ENCODE measurements at places on chromosomes 1 and 21.
A peak's percentile ranks its signal among the peaks of the same experiment; 100 is the strongest.

DNA sequence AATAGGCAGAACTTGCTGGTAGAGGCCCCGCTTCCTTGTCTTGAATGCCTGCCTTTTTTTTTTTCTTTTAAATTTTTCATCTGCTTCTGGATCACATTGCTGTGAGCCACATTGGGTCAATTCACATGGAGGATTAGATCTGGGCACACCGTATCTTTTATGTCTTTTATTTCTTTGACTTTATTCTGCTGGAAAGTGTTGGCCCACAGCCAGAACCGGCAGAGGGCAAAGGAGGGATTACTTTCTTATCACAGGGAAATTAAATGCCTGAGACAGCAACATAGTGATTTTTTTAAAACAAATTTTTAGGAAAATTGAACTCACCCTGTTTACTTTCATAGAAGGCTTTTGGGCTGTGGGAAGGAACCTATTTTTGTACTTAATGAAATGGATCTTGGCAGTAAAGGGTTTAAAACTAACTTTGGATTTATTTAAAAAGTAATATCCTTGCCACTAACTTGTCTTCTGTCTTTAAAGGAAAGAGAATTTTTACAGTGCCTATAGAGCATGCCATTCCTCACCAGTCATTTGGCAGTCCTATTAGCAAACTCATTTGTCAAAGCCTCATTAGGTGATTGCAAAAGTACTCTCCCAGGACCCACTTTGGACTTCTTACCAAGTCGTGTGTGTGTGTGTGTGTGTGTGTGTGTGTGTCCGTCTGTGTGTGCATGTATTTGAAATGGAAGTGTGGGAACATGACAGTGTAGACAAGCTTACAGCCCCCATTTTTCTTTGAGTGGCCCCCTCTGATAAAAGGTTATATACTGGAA, 68.4 kb downstream of the ST6GALNAC3 start:
- no peak for DNase-seq

DNA sequence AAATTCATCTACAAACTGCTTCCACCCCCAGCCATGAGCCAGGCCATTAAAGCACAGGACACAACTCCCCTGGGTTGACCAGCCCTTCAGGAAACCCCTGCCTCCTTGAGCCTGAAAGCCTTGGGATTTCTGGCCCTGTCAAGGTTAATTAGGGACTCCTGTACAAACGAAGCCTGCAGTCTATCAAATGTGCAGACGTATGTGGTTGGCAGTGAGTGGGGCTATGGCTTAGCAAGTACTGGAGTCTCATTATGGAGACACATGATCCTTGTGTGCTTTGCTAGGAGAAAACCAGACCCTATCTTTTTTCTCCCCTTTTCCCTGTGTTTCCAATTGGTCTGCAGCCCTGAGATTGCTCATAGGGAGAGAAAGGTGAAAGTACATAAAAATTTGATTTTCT, 588.3 kb upstream of the USP24 start:
- no peak for DNase-seq

DNA sequence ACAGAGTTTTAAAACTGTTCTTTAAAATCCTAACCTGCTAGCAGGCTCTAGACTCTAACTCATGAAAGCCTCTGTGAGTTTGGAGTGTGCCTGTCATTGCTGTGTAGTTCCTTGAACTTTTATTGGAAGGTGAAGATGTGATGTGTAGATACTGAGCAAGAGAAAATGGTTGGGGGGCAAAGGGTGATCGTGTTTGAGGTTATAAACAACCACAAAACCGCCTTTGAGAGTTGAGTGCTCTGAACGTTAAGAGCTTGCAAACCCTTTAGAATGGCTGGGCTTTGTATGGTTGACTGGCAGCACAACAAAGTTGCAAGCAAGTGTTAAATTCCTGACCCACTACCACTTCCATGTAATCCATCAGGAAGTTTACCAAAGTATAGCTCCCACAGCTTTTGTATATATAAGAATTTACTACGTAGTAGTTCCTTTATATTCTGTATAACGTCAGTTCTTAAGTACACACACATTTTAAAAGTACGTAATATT, 19.6 kb downstream of the BACE2 start:
- DNase-seq = no peak

GRCh38 chr1:152052606-152053005, 15.8 kb upstream of the S100A11 start:
- peak; percentile 84 for DNase-seq

- DNase-seq = peak; percentile 81
Measured at GRCh38 chr1:79859212-79859948, 852.9 kb upstream of the ADGRL4 start.

- no peak for DNase-seq
Measured at GRCh38 chr1:46659307-46659870, 8.8 kb downstream of the ATPAF1 start.

GRCh38 chr1:180231936-180232335, 1.9 kb downstream of the LHX4 start:
- no peak for DNase-seq

- DNase-seq = peak; percentile 54
Measured at GRCh38 chr1:31932491-31933316, 5.5 kb downstream of the PTP4A2 start.

DNA sequence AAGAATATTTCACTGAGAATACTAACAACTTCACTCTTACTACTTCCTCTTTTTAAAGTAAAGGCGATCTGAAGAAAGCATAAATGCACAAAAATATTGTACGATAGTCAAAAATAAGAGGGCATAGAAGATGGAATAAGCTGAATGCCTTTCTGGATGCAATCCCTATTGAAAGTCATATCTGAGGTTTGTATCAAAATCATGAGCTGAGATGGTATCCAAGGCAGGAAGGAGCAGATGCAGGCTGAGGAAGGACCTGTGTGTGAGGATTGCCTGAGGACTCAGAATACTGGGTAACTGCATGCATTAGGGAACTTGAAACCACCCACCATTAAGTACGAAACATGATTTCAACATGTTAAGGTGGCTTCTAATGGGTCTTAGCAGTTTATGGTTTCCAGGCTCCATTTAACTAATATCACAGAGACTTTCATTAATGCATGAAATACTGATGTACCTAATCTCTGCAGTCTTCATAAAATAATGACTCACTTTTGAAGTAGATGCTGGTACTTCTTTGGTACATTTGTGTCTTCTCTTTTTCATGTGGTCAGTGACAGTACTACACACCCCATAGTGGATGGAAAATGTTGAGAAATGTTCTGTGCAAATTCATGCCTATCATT, 29.6 kb upstream of the RGS1 start:
- peak; percentile 22 for DNase-seq

DNA sequence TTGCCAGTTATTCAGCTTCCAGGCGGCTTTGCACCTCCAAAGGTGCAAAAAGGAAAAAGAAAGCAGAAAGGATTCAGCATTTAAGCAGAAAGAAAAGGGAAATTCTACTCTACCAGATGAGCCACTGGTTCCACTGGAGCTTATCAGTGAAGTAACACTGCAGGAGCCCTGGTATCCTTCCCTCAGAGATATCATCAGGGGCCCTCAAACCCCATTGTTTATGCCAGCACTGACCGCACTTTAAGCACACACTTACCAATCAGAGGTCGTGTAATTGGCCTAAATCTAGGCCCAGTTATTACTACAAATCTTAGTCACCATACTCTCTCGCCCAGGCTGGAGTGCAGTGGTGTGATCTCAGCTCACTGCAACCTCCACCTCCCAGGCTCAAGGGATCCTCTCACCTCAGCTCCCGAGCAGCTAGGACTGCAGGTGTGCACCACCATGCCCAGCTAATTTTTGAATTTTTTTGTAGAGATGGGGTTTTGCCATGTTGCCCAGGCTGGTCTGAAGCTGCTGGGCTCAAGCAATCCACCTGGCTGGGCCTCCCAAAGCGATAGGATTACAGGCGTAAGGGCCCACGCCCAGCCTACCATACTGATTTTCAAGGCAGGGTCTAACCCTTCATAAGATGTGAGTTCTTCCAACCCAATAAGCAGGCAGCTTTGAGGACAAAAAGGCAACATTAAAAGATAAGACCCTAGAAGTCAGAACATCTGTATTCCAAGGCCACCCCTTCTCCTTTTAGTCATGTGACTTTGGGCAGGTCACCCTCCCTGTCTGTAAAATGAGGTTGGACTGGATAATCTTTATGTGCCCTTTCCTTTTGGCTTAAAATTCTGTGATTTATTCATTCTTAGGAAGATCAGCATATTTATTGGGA, 125.3 kb downstream of the SYT2 start:
- no peak for DNase-seq

DNA sequence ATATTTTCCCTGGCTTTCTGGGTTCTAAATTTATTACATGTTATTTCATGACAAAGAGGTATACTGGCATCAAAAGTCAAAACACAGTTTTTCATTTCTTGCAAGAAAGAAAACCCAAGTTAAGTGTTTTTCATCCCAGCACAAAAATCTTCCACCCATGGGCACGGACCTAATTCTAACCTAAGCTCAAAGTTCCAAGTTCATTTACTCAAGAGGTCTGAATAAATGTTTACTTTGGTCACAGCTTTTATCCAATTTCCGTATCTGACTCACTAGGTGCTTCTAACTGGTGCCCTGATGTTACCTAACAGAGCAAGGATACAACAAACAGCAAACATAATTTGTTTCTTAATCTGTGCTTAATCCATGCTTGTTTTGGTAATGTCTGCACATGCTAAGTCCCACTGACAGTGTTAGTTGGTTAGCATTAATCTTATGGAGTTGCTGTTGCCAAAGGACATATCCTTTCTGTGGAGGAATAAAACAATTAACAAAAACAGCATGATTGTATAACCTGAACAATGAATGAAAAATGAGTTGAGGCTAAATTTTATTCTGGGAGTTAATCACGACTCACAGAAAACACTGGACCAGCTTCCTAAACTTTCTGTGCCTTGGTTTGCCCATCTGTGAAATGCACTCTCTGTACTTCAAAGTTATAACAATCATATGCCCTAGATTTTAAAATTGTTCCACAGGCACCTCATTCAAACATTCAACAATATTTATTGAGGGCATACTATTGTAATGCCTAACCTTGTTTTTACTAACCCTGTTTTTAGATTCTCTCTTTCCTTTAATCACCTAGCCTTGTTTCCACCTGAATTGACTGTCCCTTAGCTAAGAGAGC, 4.2 kb upstream of the CHD1L start:
- DNase-seq = no peak

DNA sequence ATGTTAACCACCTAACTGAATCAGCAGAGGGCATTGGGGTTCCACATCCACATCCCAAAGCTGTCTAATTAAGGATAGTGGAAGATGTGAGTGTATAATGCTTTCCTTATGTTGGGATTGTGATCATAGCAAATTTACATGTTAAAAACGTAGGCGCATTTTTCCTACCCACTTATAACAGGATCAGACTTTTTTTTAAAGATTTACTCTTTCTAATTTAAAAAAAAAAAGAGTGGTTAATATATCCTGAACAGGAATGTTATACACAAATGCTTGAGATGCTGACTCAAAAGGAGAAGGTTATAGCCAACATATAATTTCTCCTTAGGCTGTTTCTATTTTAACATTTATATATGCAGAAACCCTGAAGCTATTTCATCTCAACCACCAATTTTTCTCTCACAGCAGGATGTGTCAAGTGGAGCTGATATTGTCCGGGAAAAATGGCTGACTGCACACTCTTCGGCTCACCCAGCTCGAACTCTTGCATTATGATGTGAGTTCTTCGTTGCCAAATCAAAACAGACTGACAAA, 40.3 kb downstream of the RGS5 start:
- DNase-seq = peak; percentile 16

DNA sequence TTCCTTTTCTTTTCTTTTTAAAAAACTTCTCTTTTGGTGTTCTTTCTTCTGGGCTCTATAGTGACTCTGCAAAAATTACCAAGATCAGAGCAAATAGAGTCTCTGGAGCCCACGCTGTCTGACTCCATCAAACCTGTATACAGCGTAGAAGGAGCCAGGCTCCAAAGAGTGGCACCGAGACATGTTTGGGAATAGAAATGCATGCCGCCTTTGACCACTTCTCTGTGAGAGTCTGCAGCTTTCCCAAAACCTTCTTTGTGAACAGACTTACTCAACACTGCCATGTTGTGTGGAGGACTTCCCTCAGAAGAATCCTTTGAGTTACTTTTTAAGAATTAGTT, 55.3 kb downstream of the GORAB start:
- DNase-seq = peak; percentile 65

DNA sequence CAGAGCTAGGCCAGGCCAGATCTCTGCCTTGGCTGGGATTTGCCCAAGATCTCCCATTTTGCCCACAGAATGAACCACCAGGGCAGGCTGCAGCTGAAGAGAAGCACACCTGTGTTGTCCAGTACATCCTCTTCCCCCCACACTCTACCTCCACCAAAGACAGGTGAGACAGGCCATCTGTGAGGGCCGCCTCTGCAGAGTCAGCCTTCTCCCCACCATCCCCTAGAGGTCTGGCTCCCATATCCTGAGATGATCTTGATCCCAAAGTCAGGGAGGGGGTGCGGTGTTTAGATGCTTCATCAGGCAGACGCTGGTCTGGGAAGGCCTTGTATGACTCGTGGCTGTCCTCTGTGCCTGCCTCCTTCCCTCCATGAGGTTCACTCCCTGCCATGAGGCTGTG, 28.7 kb downstream of the HYI start:
- DNase-seq = peak; percentile 42

DNA sequence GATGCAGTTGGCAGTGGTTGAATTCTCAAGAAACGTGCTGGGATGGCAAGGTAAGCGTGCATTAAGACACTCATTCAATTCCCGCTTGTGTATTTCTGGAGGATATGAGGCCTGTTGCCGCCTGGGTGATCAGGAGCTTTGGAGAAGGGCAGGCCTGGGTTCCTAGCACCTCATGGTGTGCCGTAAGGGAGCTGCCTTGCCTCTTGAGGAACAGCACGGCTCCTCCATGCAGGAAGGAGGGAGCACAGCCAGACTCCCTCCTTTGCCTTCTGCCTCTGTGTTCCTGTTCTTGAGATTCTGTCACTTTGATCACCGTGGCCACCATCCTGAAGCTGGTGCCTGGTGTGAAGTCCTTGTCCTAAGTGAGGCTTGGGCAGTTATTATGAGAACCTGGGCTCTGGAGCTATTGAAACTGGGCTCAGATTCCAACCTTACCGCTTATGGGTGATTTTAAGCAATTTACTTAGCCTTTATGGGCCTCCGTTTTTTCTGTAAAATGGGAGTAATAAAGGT, 18.3 kb downstream of the SLFNL1 start:
- DNase-seq = no peak

DNA sequence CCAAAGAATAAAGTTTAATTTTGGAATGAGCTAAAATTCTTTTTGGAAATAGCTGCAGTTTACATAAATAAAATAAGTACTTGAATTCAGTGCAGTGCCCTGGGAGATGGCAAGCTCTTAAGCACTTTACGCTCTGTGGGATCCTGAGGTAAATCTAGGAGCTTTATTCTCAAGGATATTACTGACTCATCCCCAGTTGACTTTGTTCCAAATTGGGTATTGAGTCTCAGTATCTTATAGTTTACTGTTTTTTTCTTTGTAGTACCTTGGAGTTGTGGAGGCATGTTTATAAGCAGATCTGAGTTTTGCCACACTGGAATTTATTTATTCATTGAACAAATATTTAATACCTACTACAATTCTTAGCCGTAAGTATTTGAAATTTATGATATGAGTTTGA, 27.4 kb upstream of the HRNR start:
- peak; percentile 51 for DNase-seq

- no peak for DNase-seq
Measured at GRCh38 chr1:27632387-27633297, 2.3 kb downstream of the FGR start.

- peak; percentile 92 for DNase-seq
Measured at GRCh38 chr1:184161071-184161698, 109.7 kb downstream of the TSEN15 start.
